ENCODE measurements at places on chromosomes 6 and 20.

- no peak for DNase-seq
Observed at GRCh38 chr6:108200631-108201030, 34.8 kb downstream of the NR2E1 start.

- DNase-seq, result no peak
Observed at GRCh38 chr20:48875914-48876240, 45.6 kb upstream of the ARFGEF2 start.

- DNase-seq, result no peak
Observed at GRCh38 chr20:1427457-1428054, 34.7 kb upstream of the FKBP1A start.

GRCh38 chr20:48805286-48805685, 22.5 kb downstream of the PREX1 start:
- no peak for DNase-seq

- DNase-seq, result no peak
Observed at GRCh38 chr6:88623531-88623930, 339.9 kb downstream of the RNGTT start.

DNA sequence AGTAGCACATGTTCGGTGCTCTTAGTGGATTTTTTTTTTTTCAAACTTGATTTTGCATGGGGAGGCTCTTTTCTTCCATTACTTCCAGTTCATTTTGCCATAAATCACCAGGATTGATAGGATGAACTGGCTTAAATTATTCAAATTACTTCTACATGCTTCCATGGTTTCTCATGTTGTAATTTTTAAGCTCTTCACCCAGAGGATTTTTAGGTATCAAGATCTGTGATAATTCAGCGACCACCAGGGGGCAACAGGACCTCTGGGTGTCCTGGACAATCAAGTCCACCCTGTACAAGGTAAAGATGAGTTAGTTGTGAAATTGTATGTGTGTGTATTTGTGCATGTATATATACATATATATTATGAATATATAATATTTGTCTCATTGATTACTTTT, 4.2 kb upstream of the EPHA7 start:
- DNase-seq, result no peak

- DNase-seq, result peak; percentile 86
Observed at GRCh38 chr20:17875106-17875980, 93.3 kb downstream of the SNX5 start.

DNA sequence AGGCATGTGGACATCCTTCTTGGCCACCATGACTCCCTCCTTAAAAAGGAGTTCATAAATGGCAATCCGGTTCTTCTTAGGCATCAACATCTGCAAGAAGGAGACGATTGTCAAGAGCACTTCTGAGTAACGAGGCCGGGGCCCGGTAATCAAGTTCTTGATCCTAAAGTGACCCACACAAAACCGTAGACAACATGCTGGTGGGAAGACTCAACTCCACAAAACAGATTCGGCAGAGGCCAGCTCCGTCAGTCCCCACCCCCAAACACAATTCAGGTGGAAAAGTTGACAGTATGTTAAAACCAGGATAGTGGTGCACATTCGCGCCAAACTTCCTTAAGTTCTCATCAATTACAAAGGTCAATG, 754 bp downstream of the RPS10 start:
- no peak for DNase-seq

- peak; percentile 96 for DNase-seq
Observed at GRCh38 chr20:62652041-62652893, 10.0 kb downstream of the SLCO4A1 start.

GRCh38 chr6:21230536-21230935, 363.0 kb upstream of the SOX4 start:
- no peak for DNase-seq

- DNase-seq, result no peak
Observed at GRCh38 chr6:7431313-7431673, 41.7 kb downstream of the RIOK1 start.

- no peak for DNase-seq
Observed at GRCh38 chr20:63065911-63066310, 59.1 kb upstream of the BHLHE23 start.

- DNase-seq, result no peak
Observed at GRCh38 chr6:157209865-157210530, 113.3 kb downstream of the TMEM242 start.

- no peak for DNase-seq
Observed at GRCh38 chr20:11989018-11989771, 71.5 kb downstream of the BTBD3 start.

DNA sequence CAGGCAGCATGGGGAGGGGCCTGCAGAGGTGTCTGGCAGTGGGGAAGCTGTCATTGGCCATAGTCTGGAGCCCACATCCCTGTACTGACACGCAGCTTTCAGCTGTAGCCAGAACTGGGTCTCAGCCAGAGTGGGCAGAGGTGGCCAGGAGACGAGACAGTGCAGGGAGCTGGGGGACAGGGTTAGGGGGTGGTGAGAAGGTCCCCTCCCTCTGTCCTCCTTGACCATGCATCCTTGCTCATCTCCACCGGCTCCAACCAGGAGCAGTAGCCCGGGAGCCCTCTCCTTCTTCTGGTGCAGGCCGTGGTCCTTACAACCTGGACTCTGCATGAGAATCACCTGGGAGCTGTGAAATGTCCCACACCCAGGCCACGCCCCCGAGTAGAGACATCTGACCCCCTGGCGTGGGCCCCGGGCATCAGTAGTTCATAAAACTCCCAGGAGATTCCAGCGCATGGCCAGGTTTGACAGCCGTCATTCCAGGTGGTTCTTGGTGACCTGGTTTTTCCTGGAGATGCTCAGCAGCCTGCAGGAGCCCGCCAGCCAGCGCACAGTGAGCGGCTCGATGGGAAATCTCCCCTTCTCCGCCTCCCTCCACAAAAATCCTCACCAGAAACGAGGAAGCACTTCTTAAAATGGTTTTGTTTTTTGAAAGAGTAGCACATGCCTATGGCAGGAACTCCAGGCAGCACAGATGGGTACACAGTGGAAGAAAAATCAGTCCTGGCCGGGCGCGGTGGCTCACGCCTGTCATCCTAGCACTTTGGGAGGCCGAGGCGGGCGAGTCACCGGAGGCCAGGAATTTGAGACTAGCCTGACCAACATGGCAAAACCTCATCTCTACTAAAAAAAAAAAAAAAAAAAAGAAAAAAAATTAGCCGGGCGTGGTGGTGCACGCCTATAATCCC, 56.2 kb downstream of the ADNP start:
- DNase-seq, result no peak

DNA sequence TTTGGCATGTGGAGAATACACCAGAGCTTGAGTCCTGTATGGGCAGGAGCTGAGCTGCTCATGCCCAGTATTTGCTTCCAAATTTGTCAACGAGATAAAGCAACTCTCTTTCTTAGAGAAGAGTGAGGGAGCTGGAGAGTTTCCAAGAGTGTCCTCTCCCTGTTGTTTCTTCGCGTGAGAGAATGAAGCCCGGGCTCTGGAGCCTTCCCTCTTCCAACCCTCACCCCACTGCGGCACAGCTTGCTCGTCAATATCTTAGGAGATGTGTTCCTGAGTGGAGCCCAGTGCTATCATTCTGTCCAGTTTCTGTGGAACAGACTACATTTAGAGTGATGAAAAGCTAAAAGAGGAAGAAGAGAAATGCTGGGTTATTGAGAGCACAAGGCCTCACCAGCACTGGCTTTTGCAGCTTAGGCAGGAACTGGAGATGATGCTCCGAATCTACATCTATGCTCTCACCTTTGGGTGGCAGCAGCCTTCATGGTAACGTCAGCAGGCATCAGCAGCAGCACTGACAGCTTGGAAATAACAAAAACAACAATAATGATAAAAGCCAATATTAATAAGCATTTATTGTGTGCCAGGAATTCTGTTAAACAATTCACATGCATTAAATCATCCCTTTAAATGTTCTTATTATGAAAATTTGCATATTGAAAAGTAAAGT, 66.5 kb upstream of the TFB1M start:
- no peak for DNase-seq

- no peak for DNase-seq
Observed at GRCh38 chr6:52310932-52311331, 26.4 kb upstream of the MCM3 start.

DNA sequence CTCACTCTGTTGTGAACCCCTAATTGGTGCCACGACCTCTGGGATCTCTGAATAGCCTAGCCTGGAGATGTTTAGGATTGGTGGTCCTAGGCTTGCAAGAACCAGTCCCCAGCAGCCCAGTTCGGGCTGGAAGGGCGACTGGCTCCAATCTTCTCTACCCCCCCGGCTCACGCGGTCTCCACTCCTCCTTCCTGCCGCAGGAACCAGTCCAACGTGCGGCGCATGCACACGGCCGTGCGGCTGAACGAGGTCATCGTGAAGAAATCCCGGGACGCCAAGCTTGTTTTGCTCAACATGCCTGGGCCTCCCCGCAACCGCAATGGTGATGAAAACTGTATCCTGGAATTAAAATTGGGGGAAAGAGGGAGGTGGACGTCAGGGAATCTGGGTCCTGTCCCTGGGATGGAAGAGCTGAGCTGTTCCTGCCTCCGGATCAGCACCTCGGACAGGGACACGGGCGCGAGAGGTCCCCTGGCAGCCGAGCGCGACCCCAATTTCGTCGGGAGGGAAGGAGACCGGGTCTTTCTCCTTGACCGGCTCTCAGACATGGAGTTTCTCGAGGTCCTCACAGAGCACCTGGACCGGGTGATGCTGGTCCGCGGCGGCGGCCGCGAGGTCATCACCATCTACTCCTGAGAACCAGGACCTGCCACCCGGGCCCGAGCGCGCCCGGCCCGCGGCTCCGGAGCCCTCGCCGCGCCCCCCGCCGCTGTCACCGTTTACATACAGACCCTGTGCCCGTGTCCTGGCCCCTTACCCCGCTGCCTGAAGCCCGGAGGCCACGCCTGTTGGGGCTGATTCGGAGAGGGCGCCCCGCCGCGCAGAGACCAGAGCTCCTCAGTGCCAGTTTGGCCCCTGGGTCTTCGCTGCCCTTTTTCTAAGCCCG, 28.2 kb downstream of the SLC12A5 start:
- DNase-seq, result no peak

- DNase-seq, result no peak
Observed at GRCh38 chr6:33897189-33897780, 93.5 kb upstream of the MLN start.

DNA sequence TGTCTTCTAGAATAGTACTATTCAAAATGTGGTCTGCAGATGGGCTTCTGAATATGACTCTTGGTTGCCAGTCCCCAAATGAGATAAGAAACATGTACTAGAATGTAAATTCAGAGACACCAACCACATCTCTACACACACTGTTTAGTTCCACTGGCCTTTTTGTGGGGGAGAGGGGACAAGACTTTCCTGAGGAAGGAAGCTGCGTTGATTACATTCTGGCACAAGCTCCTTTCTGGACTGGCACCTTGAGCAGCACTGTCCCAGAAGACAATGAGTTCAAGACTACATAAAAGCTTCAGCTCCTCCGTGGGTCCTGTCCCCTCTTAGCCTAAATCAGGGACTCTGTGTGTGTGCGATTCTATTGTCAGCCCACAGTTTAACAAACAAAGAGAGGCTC, 6.9 kb upstream of the IYD start:
- DNase-seq, result no peak

DNA sequence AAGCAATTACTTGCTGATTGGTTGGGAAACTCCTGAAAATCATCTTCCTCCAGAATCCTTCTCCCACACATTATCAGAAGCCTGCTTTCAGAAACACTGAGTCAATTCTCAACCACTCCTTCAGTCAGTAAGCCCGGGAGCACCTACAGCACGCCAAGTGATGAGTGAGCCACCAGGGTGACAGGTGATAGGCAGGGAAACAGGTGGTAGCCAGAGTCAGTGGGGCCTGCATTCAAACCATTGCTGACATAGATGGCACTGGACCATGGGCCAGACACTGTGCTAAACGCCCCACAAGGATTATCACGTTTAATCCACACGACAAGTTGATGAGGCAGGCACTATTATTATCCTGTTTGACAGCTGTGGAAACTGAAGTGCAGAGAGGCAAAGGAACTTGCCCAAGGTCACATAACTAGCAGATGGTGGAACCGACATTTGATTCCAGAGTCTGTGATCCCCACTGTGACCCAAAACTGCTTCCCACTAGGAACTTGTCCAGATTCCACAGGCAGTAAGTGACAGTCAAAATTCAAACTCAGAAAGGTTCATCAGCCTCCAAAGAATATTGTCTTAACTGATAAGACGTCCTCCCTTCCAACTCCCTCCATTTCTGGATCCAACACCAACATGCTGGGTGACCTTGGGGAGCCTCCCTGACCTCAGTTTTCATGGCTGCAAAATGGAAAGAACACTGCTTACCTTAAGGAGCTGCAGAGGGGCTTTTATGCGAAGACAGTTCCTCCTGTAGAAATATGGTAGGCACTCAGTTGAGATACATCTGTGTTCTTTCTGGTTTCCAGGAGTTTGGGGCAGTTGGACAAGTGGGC, 23.9 kb upstream of the TOP1 start:
- no peak for DNase-seq

DNA sequence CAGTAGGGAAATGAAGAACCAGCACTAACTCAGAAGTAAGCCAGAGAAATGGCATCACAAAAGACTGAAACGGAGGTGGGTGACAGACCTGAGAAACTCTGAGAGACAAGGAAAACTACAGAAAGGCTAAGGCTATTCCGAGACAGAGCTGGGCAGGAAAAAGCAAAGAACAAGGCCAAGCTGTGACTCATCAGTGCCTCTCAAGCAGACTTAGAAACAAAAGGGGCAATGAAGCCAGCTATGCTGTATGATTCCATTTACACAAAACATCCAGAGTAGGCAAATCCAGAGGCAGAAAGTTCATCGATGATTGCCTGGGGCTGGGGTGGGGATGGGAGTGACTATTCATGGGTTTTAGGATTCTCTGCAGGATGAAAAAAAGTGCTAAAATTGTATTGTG, 50.0 kb downstream of the SLC23A2 start:
- no peak for DNase-seq

DNA sequence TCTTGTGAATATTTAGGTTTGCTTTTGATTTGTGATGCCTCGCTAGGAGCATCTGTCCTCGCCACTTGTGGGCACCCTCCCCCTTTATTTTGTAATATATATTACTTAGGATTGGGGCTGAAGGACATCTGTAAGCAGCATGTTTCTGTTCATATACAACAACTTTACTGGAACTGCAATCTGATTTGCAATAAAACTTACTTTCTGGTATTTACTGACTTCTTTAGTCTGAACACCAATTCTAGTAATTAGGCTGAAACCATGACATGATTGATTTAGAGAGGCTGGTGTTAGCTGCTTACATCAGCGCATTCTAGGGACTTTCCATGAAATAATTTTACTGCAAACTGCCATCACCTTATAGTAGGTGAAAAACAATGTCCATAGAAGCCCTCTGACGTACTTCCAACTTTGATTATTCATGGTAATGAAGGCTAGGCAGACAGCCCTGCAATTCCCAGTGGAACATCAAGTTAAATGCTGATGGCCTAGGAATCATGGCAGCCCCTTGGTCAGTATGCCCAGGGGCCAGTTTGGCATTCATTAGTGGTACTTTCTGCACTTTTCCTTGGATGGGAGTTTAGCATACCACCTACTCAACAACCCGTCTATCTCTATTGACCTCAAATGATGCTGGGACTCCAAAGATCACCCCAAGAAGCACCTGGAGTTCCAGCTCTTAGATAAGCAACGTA, 132.9 kb upstream of the MCHR2 start:
- DNase-seq, result no peak

DNA sequence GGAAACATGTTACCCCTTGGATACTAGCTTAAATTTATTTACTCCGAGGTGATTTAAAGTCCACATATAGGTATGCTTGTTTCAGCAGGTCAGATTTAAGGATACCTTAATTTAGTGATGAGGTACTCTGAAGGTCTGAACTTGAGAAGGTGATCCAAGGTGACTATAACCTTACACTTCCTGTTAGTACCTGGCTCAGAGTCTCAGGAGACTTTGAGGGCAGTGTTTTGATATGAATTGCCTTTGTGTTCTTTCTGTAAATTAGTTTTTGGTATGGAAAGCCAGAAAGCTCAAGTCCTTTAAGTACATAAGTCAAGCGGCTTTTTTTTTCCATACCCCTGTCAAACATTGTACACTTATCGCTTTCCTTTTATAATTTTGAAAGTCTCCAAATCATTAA, 489.0 kb downstream of the CDKAL1 start:
- DNase-seq, result no peak
